ENCODE measurements at places on chromosomes 2 and 18.

DNA sequence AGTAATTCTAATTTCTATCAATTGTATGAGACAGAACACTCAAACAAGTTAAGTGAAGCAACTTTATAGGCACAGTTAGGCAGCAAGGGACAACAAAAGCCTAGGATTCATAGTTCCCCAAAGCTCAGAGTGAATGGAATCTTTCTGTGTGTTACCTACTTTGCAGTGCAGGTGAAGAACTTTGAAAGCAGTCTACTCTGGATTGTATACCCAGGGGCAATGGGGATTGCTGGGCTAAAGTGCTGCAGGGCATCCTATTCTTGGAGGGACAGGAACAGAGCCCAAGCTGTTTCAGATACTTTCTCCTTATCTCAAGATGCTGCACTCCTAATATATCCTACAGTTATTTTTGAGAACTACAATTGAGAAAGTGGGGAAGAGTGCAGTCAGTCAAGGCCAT, 207.6 kb downstream of the PLCL1 start:
- DNase-seq = no peak

DNA sequence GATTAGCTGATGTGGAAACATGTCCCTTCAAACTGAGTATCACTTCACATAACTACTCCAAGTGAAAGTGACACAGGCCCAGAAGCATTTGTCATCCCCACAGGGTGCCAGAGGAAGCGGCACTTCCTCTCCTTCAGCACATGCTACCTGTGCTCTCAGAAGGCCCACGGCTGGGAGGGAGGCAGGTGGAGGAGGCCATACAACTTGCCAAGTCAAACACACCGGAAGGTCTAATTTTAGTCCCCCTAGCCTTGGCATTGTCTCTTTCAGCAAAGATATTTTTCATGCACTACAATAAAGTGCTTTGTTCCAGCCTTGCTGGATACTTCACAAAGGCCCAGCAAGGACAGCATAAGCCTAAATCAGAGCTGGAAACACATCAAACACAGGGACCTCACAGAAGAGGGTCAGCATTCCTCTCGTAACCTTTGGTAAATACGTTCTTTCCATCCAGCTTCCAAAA, 38.0 kb downstream of the VSNL1 start:
- no peak for DNase-seq

DNA sequence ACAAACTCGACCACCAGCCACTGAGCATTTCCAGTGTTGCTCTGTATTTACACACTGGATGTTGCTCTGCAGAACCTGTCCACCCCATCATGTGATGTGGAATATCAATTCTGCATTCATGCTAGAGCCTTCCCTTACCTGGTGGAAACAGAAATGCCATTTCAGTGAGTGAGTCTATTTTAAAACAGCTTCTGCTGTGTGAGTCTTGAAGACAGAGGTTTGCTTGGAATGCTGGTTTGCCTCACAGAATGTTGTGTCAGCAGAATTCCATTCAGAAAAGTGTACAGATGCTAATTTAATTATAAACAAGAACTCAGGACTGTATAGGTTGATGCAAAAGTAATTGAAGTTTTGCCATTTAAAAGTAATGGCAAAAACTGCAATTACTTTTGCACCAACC, 118.3 kb downstream of the MAP3K20 start:
- no peak for DNase-seq

- no peak for DNase-seq
These were observed 99.0 kb downstream of the CPO start for GRCh38 chr2:207038299-207038698.

DNA sequence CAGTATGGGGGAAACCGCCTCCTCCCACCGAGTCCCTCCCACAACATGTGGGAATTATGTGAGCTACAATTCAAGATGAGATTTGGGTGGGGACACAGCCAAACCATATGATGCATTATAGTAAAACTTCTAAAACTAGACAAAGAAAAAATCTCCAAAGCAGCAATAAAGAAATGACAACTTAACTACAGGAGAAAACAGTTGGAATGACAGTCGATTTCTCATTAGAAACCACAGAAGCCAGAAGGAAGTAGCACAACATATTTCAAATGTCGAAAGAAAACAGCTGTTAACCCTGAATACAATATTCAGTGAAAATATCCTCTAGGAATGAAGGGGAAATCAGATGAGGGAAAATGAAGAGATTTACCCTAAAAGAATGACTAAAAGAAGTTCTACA, 53.5 kb upstream of the TCF4 start:
- no peak for DNase-seq

- DNase-seq = no peak
These were observed 154.5 kb upstream of the RBMS1 start for GRCh38 chr2:160647967-160648685.

DNA sequence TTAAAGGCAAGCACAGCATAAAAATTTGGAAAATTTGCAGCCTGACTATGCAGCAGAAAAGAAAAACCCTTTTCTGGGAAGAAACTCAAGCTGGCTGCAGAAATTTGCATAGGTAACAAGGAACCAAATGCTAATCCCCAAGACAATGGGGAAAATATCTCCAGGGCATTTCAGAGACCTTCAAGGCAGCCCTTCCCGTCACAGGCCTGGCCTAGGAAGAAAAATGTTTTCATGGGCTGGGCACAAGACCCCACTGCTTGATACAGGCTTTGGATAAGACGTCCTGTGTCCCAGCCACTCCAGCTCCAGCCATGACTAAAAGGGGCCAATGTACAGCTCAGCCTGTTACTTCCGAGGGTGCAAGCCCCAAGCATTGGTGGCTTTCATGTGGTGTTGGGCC, 717.6 kb downstream of the TDRD15 start:
- DNase-seq = no peak

- no peak for DNase-seq
These were observed 17.1 kb downstream of the TMEM185B start for GRCh38 chr2:120206022-120206581.

- no peak for DNase-seq
These were observed 292.1 kb downstream of the PTGR3 start for GRCh38 chr18:74916773-74917393.

- DNase-seq = peak; percentile 85
These were observed at the start of gene PMAIP1 for GRCh38 chr18:59899298-59900221. Gene PMAIP1, plus strand, starts transcription at chr18:59899996. Its CDS starts 182 bp downstream, at chr18:59900178.

DNA sequence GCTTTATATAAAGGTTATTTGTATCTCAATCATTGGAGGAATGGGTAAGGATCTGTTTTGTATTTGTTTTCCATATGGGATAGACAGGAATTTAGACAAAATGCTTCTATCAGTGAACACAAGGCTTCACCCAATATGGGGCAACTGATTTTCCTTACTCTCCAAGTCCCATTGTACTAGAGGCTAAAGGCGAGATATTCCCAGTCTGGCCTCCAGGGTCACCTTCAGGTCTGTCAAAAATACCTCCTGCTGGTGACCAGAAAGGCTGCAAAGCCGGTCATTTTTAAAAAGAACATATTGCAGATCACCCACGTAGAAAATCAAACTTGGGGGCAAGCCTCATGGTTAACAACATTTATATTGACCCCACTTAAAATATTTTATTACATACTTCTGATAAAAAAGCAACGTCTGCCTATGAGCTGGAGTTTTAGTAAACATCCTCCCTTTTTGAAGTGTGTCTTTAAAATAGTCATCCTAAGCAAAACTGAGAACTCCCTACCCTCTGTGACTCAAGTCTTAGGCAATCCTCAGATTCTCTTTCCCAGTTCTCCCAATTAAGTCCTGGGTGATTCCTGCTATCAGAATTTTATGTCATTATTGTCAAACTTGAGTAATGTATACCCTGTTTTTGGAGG, 276.6 kb downstream of the MREG start:
- DNase-seq = no peak

- no peak for DNase-seq
These were observed 40.7 kb downstream of the RHOB start for GRCh38 chr2:20487392-20488174.
